ENCODE measurements at places on chromosomes 12 and 14. TPM values are rescaled to one million over a fixed set of nuclear protein-coding genes. Genes with fewer than 3 reads are reported as not detected.
A peak's percentile ranks its signal among the peaks of the same experiment; 100 is the strongest.

DNA sequence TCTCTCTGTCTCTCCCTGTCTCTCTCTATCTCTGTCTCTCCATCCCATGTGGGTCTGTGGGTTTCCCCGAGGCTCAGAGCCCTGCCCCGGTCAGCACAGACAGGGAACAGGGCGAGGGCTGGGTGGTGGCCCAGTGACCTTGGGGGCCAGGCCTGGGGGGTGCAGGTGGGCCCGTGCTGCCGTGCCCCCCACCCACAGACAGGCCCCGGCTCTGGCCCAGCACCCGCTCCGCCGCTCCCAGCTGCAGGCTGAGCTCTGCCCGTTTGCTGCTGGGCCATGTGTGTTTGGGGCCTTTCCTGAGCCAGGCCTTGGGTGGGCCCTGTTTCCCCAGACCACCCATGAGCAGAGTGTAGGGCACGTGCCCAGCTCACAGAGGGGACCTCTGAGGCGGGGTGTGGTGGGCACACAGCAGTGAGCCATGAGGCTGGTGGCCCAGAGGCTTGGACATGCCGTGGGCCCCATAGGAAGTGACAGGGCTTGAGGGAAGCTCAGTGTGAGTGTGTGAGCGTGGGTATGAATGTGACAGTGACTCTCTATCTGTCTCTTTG lies 51.0 kb downstream of the TMEM121 start:
- H3K27me3 ChIP-seq, result no peaks in the 10 kb centered on the region
- no peak for DNase-seq
- H3K36me3 ChIP-seq, result no peaks in the 10 kb centered on the region
- H3K4me3 ChIP-seq, result no peak overlapping the region
- no peaks in the 10 kb centered on the region for H3K4me1 ChIP-seq

GRCh38 chr12:115155665-115156645 lies 472.0 kb upstream of the TBX3 start:
- H3K36me3 ChIP-seq, result no peaks in the 10 kb centered on the region
- no peak for DNase-seq
- no peak overlapping the region for H3K4me3 ChIP-seq
- H3K27ac ChIP-seq, result no peak overlapping the region
- H3K4me1 ChIP-seq, result no peaks in the 10 kb centered on the region
- no peaks in the 10 kb centered on the region for H3K27me3 ChIP-seq

DNA sequence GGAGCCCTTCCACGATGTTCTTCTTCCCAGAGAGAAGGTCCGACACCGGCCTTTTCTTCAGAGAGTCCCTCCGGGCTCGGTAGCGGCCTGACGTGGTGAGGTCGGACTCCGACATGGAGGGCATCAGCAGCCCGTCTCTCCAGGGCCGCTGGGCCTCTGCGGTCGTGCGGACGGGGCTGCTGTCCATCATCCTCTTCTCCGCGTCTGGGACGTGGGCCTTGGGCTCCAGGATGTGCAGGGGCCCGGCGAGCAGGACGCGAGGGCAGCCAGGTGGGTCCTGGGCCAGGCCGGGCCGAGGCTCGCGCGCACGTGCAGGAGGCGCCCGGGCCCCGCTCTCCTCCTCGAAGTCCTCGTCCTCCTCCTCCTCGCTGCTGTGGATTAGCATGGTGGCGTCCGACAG lies 75.9 kb downstream of the PTPN21 start:
- H3K36me3 ChIP-seq, result peaks cover 5% of the 10 kb centered on the region
- peaks cover 9% of the 10 kb centered on the region for H3K4me1 ChIP-seq
- no peak overlapping the region for H3K27ac ChIP-seq

DNA sequence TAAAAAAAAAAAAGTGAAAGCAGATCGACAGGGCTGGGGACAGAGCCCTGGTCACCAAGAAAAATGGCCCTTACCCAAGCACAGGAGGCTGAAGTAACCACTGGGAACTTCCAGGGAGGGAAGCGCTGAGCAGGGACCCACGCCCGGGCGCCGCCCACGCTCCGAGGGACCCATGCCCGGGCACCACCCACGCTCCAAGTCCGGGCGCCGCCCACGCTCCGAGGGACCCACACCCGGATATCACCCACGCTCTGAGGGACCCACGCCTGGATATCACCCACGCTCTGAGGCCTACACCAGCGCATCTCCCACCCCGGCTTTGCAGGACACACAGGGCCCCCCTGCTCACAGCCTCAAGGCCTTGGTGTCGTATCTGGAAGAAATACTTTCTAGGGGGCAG lies 25.7 kb downstream of the CHGA start:
- peak; percentile 69 for DNase-seq

GRCh38 chr14:77036484-77037214 lies 8.1 kb upstream of the IRF2BPL start:
- peak overlapping the region; percentile 92 for H3K27ac ChIP-seq
- peaks cover 68% of the 10 kb centered on the region for H3K4me1 ChIP-seq
- DNase-seq, result no peak
- H3K4me3 ChIP-seq, result no peak overlapping the region
- H3K27me3 ChIP-seq, result no peaks in the 10 kb centered on the region
- H3K36me3 ChIP-seq, result no peaks in the 10 kb centered on the region

GRCh38 chr12:26271024-26271423 lies 75.7 kb downstream of the SSPN start:
- no peak overlapping the region for H3K4me3 ChIP-seq
- peaks cover 47% of the 10 kb centered on the region for H3K4me1 ChIP-seq
- no peaks in the 10 kb centered on the region for H3K27me3 ChIP-seq
- no peaks in the 10 kb centered on the region for H3K36me3 ChIP-seq
- DNase-seq, result no peak
- H3K27ac ChIP-seq, result no peak overlapping the region

DNA sequence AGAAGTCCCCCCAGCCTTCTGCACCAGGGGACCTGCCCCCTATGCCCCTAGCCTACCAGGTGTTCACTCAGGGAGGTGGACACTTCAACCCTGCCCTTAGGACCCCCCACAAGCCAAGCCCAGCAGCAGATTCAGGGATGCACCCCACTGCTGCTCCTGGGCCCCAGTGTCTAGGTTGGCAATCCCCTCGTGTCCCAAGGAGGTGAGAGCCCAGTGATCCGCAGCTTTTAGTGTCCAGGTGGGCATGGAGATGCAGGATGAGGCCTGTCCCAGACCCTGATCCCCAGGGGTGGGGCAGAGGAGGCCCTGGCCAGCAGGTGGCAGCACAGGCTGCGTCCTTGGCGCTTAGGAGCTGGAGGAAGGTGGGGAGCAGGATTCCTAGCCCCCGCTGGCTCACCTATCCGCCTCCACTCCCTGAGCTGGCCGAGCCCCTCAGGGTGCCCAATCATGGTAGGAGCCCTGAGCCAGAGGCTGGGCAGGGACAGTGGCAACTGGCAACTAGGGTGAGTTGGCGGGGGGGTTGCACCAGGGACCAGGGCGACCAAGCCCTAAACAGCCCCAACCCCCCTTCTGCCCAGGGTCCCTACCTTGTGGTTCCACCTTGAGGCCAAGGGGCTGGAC lies 4.1 kb downstream of the CKB start:
- no peak overlapping the region for H3K4me3 ChIP-seq
- DNase-seq, result peak; percentile 71
- H3K36me3 ChIP-seq, result no peaks in the 10 kb centered on the region
- peaks cover 41% of the 10 kb centered on the region for H3K4me1 ChIP-seq

DNA sequence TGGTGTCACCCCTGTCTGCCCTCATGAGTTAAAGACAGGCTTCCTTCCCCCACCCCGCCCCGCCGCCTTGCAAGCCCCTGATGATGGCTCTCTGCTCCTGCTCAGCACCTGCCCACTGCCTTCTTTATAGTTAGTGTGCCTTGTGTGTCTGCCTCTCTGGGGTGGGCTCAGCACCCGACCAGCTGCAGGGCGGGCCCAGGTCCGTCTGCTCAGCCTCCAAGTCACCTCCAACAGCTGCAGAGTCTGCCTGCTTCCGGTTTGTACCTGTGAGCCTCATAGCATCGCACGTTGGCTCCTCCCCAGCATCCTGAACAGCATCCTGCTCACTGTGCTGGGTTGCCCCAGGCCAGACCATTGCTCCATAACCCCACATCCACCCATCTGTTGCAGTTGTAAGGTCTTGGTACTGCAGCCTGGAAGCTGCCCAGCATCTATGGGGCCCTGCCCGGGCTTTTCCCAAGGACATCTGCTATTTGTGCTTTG lies 3.5 kb downstream of the TGFB3 start:
- no peaks in the 10 kb centered on the region for H3K27me3 ChIP-seq
- H3K4me1 ChIP-seq, result peaks cover 19% of the 10 kb centered on the region
- no peak overlapping the region for H3K4me3 ChIP-seq
- no peaks in the 10 kb centered on the region for H3K36me3 ChIP-seq

- H3K36me3 ChIP-seq, result no peaks in the 10 kb centered on the region
- H3K27ac ChIP-seq, result no peak overlapping the region
- H3K4me1 ChIP-seq, result peaks cover 19% of the 10 kb centered on the region
- no peak overlapping the region for H3K4me3 ChIP-seq
- peak; percentile 37 for DNase-seq
Observed at GRCh38 chr12:69095765-69096477, 143.4 kb upstream of the CPSF6 start.

The SPIC gene
- not detected for total RNA-seq

- H3K4me3 ChIP-seq, result no peak overlapping the region
- H3K27ac ChIP-seq, result no peak overlapping the region
- no peaks in the 10 kb centered on the region for H3K4me1 ChIP-seq
Observed at GRCh38 chr14:66752109-66752508, 244.2 kb downstream of the GPHN start.

The KRT2 gene
- not detected for total RNA-seq

GRCh38 chr14:56211844-56212243 lies 93.6 kb downstream of the PELI2 start:
- peaks cover 12% of the 10 kb centered on the region for H3K4me1 ChIP-seq
- no peak overlapping the region for H3K27ac ChIP-seq
- H3K27me3 ChIP-seq, result no peaks in the 10 kb centered on the region
- H3K36me3 ChIP-seq, result no peaks in the 10 kb centered on the region

The CHURC1 gene
- 53.5 TPM for total RNA-seq

GRCh38 chr12:118356809-118357256 lies 15.9 kb downstream of the TAOK3 start:
- no peaks in the 10 kb centered on the region for H3K27me3 ChIP-seq
- no peak for DNase-seq
- H3K27ac ChIP-seq, result peak overlapping the region; percentile 67
- H3K4me3 ChIP-seq, result no peak overlapping the region
- peaks cover 8% of the 10 kb centered on the region for H3K4me1 ChIP-seq

DNA sequence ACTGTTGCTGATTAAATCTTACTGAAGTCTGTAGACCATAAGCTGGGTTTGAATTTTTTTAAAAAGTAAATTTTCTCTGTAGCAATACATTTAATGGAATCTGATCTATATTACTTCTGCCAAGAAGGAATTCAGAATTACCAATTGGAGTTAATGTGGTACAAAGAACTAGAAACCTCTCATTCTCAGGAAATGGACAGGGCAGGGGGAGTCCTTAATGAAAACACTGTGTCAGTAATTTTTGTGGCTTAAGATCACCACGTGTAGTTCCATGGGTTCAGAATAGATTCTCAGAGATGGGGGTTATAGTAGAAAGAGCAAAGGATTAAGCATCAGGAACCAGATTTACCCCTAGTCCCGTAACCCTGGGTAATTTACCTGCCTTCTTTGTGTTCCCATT lies 30.3 kb downstream of the FBXL14 start:
- H3K27me3 ChIP-seq, result no peaks in the 10 kb centered on the region
- no peaks in the 10 kb centered on the region for H3K36me3 ChIP-seq
- H3K4me3 ChIP-seq, result no peak overlapping the region
- H3K4me1 ChIP-seq, result no peaks in the 10 kb centered on the region

- H3K4me1 ChIP-seq, result no peaks in the 10 kb centered on the region
- H3K27ac ChIP-seq, result no peak overlapping the region
- no peak overlapping the region for H3K4me3 ChIP-seq
- DNase-seq, result no peak
Observed at GRCh38 chr12:88854260-88854659, 274.0 kb upstream of the KITLG start.

DNA sequence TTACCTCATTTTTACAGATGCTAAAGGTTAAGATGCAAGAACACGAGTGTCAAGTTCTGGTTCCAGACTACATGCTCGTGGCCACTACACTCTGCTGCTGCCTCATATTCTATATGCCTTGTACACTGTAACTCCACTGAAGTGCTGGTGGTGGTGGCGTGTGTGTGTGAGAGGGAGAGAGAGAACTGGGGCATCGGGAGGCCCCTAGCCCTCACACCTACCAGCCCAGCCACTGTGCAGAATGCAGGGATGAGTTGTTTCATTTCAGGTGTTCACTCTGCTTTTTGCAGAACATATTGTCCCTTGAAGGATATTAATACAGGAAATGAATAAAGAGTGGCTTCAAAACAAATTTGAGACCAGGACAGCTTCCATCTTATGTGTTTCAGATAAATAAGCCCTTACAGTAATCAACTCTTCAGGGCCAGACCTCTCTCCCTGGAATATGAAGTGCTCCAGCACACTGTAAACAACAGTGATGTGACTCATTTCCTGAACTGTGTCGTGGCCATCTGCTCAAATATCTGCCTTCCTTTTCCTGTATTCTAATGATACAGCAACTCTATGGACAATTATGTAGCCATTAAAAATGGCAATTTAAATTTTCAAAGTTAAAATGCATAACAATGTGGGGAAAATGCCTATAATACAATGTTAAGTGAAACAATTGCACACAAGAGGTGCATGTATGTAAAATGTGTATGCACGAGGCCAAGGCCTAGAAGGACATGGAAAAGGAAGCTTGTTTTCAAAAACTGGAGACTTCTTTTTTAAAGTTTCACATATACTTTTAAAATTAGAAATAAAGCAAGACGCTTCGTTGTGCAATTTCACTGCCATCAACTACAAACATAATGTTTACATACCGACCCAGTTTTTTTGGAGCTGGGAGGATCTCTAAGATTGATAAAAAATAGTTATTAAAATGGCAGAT lies 215.4 kb downstream of the PELI2 start:
- H3K27ac ChIP-seq, result no peak overlapping the region
- DNase-seq, result no peak
- no peaks in the 10 kb centered on the region for H3K4me1 ChIP-seq
- no peaks in the 10 kb centered on the region for H3K36me3 ChIP-seq
- H3K4me3 ChIP-seq, result no peak overlapping the region

The EDDM3A gene
- 0.39 TPM for total RNA-seq

- no peaks in the 10 kb centered on the region for H3K4me1 ChIP-seq
- no peaks in the 10 kb centered on the region for H3K36me3 ChIP-seq
- H3K27me3 ChIP-seq, result no peaks in the 10 kb centered on the region
- H3K4me3 ChIP-seq, result no peak overlapping the region
- no peak for DNase-seq
Observed at GRCh38 chr12:88904705-88905104, 324.4 kb upstream of the KITLG start.

The TSPAN31 gene
- 33.0 TPM for total RNA-seq

The CLEC4D gene
- total RNA-seq, result 0.31 TPM

The CLEC1A gene
- 2.7 TPM for total RNA-seq

GRCh38 chr14:94054936-94055335 lies 26.1 kb downstream of the DDX24 start:
- no peaks in the 10 kb centered on the region for H3K27me3 ChIP-seq
- no peaks in the 10 kb centered on the region for H3K36me3 ChIP-seq
- no peak overlapping the region for H3K4me3 ChIP-seq
- DNase-seq, result peak; percentile 4

Data from testis (tissue), 5 donors.